ENCODE measurements at places on chromosomes 16 and 17.

GRCh38 chr16:75550211-75550662, 5.8 kb downstream of the TMEM231 start:
- DNase-seq = peak; percentile 40

- no peak for DNase-seq
Observed at GRCh38 chr17:13563866-13564265, 37.9 kb downstream of the HS3ST3A1 start.

- no peak for DNase-seq
Observed at GRCh38 chr17:77640252-77640651, 318.3 kb upstream of the TNRC6C start.

DNA sequence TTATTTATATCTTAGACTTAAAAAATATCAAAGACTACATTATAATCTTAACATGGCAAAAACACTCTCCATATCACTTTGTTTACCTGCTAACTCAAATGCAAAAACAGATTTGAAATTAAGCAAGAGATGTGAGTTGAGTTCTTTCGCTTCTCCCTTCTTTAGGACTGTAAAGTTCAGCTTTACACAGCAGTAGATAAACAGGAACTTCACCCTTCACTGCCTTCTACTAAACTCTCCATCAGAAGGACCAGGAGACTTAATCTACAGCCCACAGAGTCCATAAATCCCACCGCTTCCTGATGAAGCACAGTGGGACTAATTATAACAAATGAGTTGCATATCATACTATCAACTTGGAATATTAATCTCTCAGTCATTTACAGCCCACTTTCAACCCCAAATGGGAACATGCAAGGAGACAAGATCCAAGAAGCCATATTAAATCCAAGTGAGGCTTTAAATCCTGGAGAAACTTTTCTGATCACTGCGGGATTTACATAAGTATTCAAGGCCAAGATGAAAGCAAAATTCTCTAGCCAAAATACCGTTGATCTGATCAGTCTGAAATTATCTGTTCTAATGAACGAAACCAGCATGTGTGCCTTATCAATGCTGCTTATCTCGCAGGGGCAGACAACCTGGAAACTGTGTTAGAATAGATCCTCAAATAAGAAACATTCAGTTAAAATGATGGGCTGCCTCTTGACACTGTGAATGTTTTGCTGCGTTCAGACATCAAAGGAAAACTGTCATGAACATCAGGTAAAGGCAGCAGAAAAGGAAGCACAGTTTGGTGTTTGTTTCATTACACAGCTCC, 1.6 kb downstream of the AMFR start:
- no peak for DNase-seq

DNA sequence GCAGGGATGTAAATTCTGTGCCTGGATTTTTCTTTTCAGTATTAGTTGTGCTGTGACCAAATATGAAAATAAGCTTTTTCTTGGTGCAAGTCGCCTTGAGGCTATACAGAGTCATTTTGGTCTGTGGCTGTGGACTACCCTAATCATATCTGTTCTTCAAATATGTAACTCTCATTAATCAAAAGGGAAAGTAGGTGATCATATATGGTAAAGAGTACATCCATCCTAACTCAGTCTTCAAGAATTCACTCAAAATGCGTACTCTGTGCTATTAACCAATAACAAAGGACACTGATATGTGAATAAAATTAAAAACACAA, 2.6 kb downstream of the CPD start:
- no peak for DNase-seq

DNA sequence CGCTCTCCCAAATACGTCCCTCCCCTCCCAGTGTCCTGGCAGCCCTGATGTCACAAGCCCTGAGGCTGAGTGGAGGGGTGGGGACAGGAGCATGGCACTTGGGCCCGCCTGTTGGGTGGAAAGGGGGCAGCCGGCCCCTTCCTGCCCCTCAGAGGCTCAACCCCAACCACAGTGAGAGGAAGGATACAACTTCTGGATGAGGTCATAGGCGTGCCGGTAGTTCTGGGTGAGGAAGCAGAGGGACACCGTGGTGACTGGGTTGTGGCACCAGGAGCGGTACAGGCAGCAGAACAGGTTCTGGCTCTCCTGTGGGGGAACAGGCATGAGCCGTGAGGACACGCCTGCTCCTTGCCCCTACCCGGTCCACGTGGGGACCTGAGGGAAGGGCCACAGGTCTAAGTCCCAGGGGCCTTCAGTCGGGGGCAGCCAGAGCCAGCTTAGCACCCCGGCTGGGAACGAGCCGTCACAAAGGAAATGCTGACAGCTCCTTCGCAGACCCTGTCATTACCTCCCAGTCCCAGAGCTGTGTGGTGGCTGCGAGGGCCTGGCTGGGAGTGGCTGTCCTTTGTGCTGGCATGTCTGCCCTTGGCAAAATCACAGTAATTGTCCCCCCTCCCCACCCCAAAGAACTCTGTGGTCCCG, 11.2 kb upstream of the MTSS2 start:
- no peak for DNase-seq

DNA sequence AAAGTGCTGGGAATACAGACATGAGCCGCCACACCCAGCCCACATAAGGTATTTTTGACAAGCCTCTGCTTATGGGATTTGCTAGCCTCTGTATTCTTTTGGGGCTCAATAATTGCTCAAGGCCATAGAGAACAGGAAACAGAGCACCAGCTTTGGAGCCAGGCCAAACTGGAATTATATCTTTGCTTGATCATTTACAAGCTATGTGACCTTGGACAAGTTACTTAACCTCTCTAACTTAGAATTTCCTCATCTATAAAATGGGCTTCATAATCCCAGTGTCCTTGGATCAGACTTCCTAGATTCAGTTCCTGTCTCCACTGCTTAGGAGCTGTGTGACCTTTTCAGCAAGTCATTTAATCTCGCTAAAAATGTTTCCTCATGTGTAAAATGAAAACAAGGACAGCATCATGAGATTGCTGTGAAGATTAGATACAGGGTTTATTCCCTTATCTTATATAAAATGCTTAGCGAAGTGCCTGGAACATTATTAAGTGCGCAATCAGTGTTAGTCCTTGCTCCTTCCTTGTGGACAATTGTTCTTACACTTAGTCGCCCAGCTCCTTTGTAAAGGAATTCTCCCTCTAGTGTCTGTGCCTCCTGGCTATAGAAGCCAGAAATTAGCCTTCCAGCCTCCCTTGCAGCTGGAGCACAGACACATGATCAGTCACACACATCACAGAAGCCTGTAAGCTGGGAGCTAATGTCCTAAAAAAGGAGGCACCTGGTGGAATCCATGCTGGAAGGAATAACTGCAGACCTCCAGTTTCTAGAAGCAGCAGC, 16.6 kb downstream of the KRT9 start:
- DNase-seq = no peak

DNA sequence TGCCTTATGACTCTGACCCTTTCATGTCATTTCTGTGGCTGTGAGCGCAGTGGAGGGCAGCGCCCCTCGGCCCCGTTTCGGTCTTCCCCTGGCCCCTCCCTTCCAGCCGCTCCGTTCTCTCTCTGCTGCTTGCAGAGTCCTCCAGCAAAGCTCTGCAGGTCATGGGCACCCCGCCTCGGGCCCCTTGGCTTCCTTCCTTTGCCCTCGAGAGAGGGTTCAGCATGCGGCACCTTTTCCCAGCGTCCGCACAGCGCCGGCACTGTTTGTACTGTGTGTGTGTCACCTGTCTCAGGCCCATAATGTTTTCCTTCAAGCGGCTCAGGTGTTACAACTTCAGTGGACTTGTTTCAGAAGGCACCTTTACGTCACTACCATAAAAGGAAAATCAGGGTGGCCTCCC, 98.5 kb downstream of the RAP1GAP2 start:
- DNase-seq = no peak

GRCh38 chr16:8998108-8998507, 34.4 kb upstream of the USP7 start:
- no peak for DNase-seq

- no peak for DNase-seq
Observed at GRCh38 chr17:80316927-80317705, 56.5 kb downstream of the RNF213 start.

DNA sequence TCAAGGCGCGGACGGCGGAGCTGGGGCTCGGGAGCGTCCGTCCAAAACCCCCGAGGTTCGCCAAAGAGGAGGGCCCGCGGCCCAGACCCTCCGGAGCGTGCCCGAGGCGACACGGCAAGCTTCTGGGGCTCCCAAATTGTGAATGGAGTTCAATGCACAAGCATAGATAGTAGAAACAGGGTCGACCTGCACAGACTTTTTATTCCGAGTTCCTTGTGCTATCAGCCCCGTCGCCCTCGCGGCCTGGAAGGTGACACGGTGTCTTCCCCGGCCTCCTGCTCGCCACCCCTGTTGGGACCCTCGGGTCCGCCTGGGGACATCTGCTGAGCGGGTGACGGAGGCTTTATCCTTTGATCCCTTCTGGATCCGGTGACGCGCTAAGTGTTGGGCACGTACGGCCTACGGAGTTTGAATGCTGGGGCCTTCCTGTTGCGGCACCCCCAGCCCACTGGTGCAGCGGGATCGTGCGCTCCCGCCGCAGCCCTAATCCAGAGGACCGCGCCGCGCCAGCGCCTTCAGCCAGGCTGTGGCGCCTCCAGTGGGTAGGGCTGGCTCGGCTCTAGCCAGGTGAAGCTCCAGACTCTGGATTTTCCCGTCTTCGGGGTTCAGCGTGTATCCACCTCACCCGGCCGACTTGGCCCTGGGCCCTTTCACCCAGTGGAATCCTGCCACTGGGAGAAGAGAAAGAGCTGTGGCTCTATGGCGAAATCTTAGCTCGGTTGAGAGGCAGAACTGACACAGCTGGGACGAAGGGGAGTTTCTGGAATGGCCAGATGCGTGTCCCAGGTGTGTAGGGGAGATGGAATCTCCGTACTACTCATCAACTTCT, 17.0 kb upstream of the NTN1 start:
- no peak for DNase-seq

DNA sequence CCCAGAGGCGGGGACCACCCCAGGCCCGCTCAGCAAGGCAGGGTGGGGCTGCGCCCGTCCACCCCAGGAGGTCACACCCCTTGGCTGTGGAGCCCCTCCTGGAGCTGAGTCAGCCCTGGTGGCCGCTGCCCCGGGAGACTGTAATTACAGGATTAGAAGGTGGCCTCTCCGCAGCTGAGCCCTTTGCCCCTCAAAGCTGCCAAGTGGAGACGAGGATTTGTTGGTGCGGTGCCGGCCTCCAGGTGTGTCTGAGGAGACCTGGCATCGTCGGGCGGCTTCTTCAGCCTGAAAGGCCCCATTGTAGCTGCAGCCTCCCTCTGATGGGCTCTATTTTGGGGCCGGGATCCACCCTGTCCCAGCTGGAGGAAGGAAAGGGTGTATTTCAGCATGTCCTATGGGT, 22.7 kb upstream of the SPNS2 start:
- no peak for DNase-seq

GRCh38 chr16:89779909-89780305, 36.5 kb downstream of the FANCA start:
- no peak for DNase-seq

DNA sequence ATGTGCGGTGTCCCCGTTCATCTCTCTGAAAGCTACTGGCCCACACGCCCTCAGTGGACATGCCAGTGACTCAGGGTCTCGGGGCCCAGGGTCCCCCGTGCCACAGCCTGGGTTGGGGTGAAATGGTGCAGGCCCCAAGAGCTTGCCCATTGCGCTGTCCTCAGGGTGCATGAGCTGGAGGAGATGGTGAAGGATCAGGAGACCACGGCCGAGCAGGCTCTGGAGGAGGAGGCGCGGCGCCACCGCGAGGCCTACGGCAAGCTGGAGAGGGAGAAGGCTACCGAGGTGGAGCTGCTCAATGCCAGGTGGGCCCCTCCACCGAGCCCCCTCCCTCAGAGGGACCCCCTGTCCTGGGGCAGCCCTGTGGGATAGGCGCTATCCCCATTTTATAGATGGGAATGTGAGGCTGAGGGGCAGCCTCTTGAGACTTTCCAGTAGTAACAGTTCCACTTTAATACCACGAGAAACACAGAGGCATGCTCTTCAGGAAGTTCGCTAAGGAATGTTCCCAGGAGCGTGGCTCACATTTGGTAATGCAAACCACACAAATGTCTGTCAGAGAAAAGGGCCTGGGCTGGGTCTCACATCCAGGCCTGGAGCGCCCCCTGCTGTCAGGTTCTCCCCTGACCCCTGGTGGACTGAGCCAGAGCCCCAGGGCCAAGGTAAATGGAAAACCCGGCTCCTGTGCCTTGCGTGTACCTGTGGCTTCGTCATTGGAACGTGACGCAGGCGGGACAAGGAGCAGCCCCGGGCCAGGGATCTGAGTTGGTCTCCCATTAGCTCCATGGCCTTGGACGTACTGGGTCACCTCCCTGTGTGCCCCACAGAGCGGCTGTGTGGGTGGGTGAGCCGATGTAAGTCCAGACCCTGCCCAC, 133.7 kb downstream of the RAB11FIP4 start:
- peak; percentile 80 for DNase-seq

DNA sequence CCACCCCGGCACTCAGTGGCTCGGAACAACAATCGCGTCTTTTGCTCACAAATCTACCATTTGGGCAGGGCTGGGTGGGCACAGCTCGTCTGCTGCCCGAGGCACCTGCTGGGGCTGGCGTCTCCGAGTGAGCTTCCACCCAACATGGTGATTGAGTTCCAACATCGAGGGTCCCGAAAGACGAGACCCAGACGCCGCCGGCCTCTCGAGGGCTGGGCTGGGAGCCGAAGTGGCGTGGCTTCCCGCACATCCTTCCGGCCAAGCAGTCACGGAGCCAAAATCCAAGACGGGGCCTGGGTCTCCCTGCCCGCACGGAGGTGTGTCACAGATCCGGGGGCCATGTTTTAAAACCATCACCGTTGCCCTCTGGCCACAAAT, 7.5 kb upstream of the ZFPM1 start:
- DNase-seq = no peak

DNA sequence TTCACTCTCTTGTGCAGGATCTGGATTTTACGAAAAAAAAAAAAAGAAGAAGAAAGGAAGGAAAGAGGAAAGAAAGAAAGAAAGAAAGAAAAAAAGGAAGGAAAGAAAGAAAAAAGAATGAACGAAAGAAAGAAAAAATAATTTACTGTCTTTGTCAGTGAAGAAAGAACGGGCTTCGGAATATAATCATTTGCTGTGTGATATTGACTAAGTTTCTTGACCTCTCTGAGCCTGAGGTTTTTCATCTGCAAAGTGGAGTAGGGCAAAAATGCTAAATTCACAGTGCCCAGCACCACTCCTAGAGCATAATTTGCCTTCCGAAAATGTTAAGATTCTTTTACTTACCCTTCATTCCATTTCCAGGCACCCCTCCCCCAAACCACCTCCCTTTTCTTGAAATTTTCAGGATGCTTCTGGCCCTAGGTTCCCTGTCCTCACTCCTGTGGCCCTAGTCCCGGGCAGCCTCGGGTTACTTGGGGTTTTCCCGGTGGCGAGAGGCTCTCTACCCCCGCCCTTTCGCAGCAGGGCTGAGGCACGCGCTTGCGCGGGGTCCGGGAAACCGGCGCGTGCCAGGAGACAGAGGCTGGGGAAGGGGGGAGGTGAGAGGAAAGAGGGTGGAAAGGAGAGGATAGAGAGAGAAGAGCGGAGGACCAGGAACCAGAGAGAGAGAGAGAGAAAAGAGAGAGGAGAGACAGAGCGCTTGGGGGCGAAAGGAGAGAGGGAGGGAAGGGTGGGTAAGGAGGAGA, at the start of gene CNTNAP1:
CNTNAP1 (plus strand) TSS at position 556 of the 746 bp plus-strand sequence. CDS start 299 bp downstream, outside the sequence.
- no peak for DNase-seq

DNA sequence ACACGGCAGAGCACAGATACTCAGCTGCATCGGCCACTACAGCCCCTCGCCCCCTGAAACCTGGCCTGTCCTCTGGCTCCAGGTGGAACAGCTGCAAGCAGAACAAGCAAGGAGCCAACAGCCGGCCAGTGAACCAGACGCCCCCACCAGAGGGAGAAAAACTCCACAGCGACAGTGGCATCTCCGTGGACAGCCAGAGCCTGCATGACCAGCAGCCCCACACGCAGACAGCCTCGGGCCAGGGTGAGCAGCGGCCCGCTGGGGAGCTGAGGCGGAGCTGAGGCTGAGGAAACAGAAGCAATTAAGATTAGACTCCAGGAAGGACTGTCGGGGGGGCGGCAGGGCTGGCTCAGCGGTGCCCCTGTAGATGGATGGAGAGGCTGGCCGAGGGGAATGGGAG, 16.7 kb downstream of the NGFR start:
- no peak for DNase-seq
